ENCODE measurements at places on chromosomes 1 and 21. TPM values are rescaled to one million over a fixed set of nuclear protein-coding genes. Genes with fewer than 3 reads are reported as not detected.

- H3K4me1 ChIP-seq = no peaks in the 10 kb centered on the region
- no peak overlapping the region for H3K27ac ChIP-seq
- H3K4me3 ChIP-seq = no peak overlapping the region
- no peak for DNase-seq
- no peaks in the 10 kb centered on the region for H3K27me3 ChIP-seq
- no peaks in the 10 kb centered on the region for H3K36me3 ChIP-seq
Observed at GRCh38 chr21:44986471-44987291, 46.9 kb downstream of the SLX9 start.

The LYPD8 gene
- polyA plus RNA-seq = not detected

DNA sequence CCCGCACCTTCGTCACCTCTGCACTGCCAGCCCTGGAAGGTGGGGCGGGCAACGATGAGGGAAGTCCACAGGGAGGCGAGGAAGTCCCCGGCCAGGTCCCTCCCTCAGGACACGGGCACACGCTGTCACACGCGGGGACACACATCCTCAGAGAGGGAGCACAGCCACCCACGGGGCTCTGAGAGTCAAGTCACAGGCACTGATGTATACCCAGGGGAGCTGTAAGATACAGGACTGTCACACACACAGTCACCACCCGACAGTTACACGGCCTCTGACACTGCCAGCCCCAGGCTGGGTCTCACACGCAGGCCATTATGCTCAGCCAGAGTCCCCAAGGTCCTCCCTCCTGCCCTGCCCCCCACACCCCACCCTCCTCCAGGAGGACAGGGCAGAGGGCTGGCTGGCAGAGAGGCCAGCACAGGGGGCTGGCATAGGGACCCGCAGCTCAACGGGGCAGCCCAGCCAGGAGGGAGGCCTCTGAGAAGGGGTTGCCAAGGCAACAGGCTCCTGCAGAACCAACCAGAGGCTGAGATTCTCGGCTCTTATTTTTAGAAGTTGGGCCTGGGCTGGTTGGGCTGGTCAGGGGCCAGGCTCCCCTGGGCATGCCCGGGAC, 17.7 kb upstream of the ADGRB2 start:
- no peak overlapping the region for H3K4me3 ChIP-seq
- H3K4me1 ChIP-seq = no peaks in the 10 kb centered on the region
- no peaks in the 10 kb centered on the region for H3K27me3 ChIP-seq

GRCh38 chr1:77044133-77044849, 174.9 kb downstream of the PIGK start:
- no peaks in the 10 kb centered on the region for H3K36me3 ChIP-seq
- no peak overlapping the region for H3K27ac ChIP-seq
- H3K4me3 ChIP-seq = no peak overlapping the region
- peaks cover 16% of the 10 kb centered on the region for H3K4me1 ChIP-seq
- DNase-seq = peak; percentile 35

Data from keratinocyte (primary cell).